ENCODE measurements at places on chromosomes 5 and 9.

GRCh38 chr9:126293522-126293889, 33.1 kb upstream of the MVB12B start:
- DNase-seq, result no peak

DNA sequence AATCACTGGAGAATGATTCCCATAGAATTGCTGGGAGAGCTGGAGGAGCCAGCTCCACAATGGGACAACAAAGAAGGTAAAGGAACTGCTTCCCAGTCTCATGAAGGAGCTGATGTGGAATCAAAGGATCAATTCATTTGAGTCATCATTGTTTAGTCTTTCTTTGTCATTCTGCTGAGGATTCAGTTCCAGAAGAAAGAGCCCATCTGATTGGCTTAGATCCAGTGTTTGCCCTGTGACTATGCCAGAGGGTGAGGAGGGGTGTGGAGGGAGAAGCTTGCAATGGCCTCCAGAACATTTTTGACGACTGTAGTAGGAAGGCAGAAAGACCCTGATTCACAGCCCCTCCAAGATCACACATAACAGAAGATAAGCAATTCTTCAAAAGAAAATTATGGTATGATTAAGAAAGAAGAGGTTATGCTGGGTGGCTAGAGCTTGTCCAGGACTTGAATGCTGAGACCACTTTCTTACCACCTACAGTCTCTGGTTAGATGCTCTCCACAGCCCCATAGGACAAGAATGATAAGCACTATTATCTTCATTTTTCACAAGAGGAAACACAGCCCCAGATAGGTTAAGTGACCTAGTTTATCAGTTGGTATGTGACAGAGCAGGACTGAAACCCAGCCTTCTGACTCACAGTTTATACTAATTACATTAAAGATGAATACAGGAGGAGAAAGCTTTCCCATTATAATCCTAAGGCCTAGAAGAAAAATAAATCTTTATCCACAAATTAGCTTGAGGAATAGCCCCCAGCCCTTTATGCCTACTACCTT, 363.1 kb downstream of the PRELID2 start:
- DNase-seq, result no peak

DNA sequence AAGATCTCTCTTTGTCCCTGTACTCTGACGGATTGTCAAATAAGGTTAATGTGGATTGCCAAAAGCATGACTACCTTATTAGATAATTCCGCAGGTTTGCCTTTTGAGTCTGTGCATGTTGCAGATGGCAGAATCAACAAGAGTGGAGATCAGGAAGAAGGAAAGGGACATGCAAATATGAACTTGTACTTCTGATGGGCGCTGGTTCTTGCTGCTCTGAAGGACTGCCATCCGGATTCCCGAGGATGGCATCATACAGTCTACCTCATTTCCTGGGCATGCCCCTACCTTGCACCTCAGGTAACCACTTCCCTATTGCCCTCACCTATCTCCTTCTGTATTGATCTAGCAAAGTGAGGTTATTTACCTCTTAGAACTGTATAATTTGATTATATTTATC, 504.2 kb downstream of the ACTL7B start:
- no peak for DNase-seq

DNA sequence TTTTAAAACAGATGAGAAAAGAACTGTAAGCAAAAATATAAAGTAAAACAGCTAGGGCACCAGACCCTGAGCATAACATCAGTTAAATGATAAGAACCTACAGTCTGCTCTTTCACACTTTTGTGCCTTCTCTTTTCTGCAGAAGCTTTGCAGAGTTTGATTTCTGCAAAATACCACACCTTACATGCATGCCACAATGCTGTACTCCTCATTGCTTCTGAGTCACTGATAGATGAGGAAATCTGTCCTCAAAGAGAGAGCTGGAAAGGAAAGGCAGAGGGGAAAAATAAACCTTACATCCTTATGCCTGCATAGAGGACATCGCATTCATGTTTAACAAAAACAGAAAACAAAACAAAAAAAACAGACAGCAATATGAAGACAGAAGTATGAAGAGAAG, 142.9 kb downstream of the ATPSCKMT start:
- DNase-seq, result no peak

- DNase-seq, result no peak
Measured at GRCh38 chr5:17177501-17178372, 39.7 kb upstream of the BASP1 start.

- DNase-seq, result no peak
Measured at GRCh38 chr5:137016783-137017324, 482.3 kb downstream of the SPOCK1 start.

- DNase-seq, result no peak
Measured at GRCh38 chr9:24939109-24939850, 393.6 kb upstream of the IZUMO3 start.

GRCh38 chr9:112334432-112334841, 1.0 kb upstream of the PTBP3 start:
- DNase-seq, result no peak

DNA sequence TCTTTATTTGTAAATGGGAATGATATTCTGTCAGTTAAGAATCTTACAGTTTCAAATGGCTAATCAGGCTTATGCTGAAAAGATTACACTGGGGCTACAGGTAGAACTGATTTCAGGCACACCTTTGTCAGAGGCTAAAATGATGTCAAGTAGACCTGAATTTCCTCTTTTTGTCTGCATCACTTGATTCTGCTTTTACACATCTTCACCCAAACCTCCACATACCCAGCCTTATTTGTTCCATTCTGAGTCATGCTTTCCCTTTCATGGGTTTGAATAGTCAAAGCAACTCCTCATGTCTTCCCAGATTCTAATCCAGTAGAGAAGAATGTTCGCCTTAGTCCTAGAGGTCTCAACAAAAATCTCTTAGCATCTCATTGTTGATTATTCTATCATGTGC, 156.4 kb downstream of the CWC27 start:
- DNase-seq, result no peak

DNA sequence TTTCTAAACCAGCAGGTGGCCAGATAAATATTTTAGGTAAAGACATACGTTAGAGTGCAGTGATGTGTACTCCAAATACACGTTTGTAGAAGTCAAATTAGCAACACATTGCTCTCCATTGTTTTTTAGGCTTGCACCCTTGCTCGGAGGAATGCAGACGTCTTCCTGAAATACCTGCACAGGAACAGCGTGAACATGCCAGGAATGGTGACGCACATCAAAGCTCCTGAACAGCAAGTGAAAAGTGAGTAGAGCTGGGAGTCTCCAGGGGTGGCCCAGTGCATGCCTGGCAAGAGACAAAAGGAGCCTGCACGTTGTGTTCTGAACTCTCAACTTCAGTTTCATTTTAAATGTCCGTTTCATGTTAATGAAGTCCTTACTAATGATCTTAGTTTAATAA, 207.5 kb upstream of the OTULINL start:
- no peak for DNase-seq

DNA sequence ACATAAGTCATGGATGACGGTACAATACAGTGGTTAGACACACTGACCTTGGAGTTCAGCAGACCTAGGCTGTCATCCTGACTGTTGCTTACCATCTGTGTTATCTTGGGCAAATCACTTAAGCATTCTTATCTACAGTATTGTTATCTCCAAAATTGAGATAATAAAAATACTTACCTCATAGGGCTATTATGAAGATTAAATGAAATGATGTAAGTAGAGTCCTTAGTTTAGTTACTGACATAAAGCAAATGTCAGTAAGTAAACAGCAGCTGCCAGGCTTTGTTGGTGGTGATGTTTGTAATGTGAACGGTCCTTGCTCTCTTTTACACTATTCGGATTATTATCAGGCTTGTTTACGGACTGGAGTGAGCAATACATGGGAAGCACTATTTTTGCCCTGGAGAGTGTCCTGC, 107.3 kb upstream of the DPYSL3 start:
- no peak for DNase-seq

GRCh38 chr5:121144764-121145163, 680.7 kb downstream of the PRR16 start:
- no peak for DNase-seq

DNA sequence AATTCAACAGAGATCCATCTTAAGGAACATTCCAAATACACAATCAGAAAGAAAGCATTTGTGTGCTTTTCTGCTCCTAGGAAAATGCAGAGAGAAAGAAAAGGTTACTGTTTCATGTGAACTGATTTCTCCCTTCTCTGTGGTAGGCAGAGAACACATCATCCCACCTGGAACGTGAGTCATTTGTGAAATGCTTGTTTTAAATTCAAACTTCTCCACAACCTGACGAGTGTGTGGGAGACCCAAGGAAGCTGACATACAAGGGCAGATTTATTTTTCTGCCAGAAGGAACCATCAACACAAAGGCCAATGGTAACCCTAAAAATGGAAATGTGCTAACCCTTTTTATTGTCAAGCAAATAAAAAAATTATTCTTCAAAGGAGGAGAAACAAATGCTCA, 156.4 kb downstream of the EFNA5 start:
- DNase-seq, result no peak

DNA sequence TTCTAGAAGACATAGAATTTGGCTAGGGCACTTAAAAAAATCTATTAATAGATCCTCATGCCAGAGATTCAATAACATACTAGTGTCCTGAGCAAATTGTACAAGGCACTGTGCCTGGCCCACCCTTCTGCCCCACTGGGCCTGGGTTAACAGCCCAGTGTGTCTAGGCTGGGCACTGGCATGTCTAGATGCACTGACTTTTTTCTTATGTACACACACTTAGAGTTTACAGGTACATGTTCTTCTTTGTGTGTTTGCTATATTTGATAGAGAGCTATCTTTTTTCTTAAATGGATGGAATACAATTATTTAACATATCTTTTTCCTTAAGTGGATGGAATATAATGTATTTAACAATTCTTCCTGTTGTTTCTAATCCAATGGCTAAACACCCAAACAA, 241.5 kb downstream of the AUH start:
- no peak for DNase-seq

- no peak for DNase-seq
Measured at GRCh38 chr5:124180299-124180874, 566.1 kb downstream of the ZNF608 start.

DNA sequence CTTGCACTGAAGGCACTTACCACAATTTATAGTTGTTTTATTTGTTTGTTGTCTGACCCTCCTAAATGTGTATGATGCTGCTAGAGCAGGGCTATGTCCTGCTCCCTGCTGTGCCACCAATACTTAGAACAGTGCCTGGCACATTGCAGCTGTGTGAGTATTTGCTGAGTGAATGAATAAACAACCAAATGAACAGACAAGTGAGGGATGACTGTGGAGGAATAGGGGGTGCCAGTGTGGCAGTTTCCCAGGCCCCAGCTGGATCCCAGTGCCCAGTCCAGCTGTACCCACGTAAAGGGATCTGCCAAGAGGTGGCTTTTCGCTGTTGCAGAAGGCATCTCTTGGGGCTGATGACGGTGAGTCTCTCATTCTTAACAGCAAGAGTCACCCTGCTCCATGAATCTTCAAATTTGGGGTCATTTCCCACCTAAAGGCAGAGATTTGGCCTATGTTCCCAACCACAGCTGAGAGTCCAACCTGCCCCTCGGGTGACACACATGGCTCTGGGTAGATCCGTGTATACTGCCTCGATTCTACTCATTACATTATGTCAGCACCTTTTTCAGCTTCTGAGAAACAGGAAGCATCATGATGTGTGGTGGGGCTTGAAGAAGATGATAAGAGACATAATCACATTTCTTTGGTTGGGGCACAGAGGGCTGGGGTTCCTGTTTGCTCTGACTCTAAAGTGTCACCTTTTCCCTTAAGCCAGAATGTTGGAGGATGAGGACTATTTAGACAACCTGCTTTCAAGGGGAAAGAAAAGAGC, 14.3 kb downstream of the IL5 start:
- peak; percentile 25 for DNase-seq

- no peak for DNase-seq
Measured at GRCh38 chr9:5773324-5773999, 59.5 kb downstream of the ERMP1 start.

DNA sequence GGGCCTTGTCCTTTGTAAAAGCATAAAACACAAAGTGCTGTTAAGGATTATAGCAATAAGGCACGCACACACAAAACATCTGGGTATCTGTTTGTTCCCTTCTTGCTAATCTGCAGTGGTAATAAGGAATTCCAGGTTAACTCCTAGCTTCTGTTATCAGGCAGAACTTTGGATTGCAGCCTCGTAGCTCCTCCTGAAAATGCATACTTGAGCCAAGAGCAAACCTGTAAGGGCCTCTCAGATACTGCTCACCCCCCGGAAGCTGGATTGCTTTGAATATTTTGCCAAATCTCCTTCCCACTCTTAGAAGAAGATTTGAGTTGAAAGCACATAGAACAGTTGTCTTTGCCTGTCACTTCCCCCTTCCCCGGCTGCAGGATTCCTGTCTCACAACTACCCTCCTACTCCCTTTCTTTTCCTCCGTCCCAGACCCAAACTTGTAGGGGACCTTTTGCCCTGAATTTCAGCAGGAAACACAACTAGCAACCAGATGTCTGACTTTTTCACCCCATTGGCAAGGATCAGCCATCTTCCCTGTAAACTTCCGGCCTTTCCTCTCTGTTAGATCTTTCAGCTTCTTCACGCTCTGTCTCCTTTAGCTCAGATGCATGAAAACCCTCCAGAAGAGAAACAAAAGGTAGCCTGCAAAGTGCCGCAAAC, 28.2 kb upstream of the SMAD5 start:
- no peak for DNase-seq

GRCh38 chr5:154944716-154945115, 3.8 kb downstream of the MRPL22 start:
- no peak for DNase-seq

- no peak for DNase-seq
Measured at GRCh38 chr5:491119-491855, 33.0 kb downstream of the SLC9A3 start.

GRCh38 chr9:135648494-135649410, 9.4 kb upstream of the GLT6D1 start:
- no peak for DNase-seq

GRCh38 chr5:17898766-17899165, 264.5 kb downstream of the TAF11L14 start:
- DNase-seq, result no peak

DNA sequence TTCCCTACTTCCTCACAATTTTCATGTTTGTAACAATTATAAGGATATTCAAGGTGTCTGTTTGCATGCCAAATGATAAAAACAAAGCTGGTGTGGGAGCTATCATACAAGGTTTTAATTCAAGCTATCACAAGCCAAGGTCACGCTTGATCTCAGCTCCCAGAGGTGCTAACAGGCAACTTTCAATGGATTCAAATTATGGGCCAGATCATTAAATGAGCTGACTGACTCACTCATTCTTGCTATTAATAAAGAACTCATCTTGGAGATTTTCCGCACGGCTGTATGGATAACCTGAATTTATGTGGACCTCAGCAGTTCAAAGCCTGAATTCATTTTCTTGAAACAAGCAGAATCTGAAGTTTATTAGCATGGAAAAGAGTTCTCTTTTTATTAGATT, 267.3 kb upstream of the CDH6 start:
- no peak for DNase-seq
